Fibroblast of mammary gland (primary cell): ENCODE measurements at places on chromosomes 7 and 10.

GRCh38 chr7:94088560-94088959, 84.4 kb upstream of the BET1 start:
- DNase-seq, result peak; percentile 30

DNA sequence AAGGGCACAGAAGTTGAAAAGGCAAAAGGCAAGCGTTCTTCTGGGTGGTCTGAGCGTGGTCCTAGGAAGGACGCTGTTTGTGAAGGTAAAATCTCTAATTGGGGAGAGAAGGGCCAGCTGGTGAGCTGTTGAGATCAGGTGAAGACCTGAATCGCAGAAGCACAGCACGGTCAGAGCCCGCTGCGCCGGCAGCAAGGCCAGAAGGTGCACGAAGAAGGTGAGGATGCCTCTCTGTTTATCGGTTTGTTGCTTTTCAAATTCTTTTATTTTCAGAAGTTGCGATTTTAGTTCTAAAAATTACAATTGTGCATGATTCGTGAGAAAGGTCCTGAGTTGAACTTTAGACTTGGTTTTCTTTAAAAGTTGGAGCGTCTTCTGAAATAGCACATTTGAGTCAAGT, 247.8 kb upstream of the FOXK1 start:
- DNase-seq, result no peak

GRCh38 chr10:97149079-97149531, 36.7 kb downstream of the SLIT1 start:
- no peak for DNase-seq

DNA sequence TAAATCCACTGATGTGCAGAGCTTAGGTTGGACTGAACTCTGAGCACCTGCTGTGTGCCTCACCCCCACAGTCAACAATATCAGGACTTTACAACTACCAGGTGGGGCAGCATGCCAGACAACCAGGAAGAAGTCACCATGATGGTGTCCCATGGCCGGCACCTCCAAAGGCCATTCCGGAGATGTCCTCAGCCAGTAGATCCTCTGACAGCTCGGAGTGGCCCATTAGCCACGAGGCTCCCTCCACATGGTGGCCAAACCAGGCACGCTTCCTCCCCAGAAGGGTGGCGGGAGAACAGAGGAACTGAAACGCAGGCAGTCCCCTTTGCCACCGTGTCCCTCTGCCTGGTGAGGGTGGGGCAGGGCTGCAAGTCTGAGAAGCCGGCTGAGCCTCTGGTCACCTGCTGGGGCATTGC, 390.0 kb downstream of the TNS3 start:
- DNase-seq, result no peak

DNA sequence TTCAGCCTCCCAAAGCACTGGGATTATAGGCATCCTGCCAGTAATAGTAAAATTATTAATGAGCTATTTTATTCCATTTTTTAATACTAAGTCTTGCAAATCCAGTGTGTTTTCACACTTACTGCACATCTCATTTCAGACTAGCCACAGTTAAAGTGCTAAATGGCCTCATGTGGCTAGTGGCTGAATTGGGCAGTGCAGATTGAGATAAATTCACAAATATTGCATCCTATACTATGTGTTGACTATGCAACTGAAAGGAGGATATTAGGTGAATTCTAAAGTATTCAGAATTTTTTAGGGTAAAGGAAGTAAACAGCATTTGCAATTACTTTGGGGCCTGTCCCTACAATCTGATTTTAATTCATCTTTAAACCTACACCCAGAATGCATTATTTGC, 10.2 kb downstream of the APBB1IP start:
- no peak for DNase-seq

- DNase-seq, result peak; percentile 68
Measured at GRCh38 chr7:30322271-30323005, 38.0 kb downstream of the ZNRF2 start.

- DNase-seq, result peak; percentile 88
Measured at GRCh38 chr10:80199828-80200227, 5.5 kb downstream of the ANXA11 start.

- DNase-seq, result peak; percentile 94
Measured at GRCh38 chr7:7122701-7123281, 59.6 kb upstream of the C1GALT1 start.

GRCh38 chr10:97851341-97852001, 1.8 kb downstream of the GOLGA7B start:
- no peak for DNase-seq

- peak; percentile 51 for DNase-seq
Measured at GRCh38 chr10:75772153-75772887, 340.9 kb downstream of the LRMDA start.

DNA sequence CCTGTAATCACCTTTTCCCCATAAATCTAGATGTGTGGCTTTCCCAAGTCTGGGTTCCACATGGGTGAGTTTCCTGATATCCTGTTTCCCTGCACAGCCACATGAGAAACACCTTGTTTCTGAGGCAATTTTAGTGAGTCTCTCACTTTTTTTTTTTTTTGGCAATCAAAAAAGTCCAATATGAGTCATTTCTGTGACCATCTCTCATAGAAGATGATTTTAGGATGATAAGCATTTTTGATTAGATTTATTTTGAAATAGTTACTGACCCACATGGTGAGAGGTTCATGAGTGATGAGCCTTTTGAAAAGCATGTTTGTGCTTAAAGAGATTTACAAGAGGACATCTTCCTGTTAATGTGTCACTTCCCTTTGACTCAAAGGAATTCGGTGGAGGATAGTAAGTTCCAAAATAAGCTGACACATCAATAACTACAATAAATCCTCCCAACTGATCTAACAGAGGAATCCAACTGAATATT, 464.0 kb downstream of the INHBA start:
- peak; percentile 71 for DNase-seq

DNA sequence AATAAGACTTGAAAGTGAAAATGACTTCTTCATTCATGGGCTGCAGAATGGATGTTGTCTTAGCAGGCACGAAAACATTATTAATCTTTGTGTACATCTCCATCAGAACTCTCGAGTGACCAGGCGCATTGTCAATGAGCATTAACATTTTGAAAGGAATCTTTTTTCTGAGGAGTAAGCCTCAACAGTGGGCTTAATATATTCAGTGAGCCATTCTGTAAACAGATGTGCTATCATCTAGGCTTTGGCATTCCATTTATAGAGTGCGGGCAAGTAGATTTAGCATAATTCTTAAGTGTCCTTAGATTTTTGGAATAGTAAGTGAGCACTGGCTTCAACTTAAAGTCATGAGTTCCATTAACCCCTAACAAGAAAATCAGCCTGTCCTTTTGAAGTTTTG, 33.1 kb downstream of the PTTG1IP2 start:
- no peak for DNase-seq

DNA sequence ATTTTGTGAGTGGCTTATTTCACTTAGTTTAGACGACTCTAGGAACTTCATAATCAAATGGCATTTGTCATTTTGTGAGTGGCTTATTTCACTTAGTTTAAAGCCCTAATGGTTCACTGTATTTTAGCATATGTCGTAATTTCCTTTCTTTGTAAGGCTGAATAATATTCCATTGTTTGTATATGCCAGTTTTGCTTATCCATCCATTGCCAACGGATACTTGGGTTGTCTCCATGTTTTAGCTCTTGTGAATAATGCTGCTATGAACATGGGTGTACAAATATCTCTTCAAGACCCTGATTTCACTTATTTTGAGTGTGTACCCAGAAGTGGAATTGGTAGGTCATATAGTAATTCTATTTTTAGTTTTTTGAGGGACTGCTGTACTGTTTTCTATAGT, 31.8 kb downstream of the DOCK1 start:
- no peak for DNase-seq

GRCh38 chr10:21687266-21688008, 153.4 kb downstream of the MLLT10 start:
- DNase-seq, result peak; percentile 51

- DNase-seq, result no peak
Measured at GRCh38 chr10:6400331-6400730, 179.7 kb downstream of the PRKCQ start.

DNA sequence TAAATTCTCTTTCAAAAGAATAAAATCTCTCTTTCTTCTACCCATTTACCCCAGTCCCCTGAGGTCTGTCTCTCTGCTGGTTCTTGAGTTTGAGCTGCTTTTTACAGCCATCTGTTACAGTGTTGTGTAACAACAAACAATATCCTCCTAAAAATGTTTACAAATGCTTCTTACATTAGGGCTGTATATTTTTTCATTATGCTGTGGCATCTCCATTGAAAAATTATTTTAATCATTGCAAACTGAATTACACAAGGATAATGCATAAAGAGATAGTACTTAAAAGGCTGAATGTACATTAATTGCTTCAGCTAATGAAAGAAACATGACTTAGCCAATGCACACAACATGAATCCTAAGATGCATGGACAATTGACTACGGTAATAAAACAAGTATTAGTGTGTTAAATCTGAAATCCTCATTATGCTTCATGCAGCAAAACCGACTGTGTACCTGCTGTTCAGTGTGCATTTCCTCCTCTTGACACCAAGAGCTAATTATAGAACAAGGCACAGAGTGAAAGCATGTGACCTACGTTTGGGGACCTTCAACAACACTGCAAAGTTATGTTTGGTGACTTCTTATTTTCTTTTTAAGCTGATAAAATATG, 181.7 kb upstream of the RHOBTB1 start:
- no peak for DNase-seq

DNA sequence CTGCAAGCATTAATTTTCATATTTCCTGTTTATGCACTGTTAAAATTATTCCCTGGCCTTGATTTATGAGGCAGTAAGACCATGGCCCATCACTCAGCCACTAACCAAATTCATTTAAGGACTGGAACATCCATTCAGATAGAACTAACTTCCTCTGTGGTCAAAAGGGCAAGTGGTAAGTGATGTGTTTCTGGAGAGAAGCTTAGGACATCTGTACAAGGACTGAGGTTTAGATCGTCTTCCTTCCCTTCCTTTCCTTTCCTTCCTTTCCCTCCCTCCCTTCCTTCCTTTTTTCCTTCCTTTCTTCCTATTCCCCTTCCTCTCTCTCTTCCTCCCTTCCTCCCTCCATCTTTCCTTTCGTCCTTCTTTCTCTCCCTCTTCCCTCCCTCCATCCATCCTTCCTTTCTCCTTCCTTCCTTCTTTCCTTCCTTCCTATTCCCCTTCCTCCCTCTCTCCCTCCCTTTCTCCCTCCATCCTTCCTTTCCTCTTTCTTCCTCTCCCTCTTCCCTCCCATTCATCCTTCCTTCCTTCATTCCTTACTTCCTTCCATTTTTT, 1019.4 kb downstream of the TYW1 start:
- no peak for DNase-seq

DNA sequence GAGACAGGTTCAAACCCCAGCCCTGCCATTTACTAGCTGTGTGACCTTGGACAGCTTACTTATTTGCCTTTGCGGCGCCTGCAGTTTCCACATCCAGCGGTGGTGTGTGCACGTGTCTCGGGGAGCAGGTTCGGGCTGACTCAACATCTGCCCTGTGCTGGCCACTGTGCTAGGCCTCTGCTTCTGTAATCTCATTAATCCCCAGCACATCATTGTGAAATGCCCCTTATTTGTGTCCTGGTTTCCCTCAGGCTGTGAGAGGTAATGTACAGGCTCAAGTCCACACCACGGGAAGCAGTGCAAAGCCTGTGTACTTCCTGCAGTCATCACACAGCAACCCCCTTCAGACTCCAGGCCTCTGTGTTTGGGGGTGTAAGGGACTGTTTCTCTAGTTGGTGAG, 285.7 kb downstream of the RPS24 start:
- no peak for DNase-seq

- peak; percentile 64 for DNase-seq
Measured at GRCh38 chr7:111232249-111233084, 141.5 kb downstream of the LRRN3 start.
